Omental fat pad (tissue), 4 donors: ENCODE measurements at places on chromosomes 7 and 10. TPM values are rescaled to one million over a fixed set of nuclear protein-coding genes. Genes with fewer than 3 reads are reported as not detected.

DNA sequence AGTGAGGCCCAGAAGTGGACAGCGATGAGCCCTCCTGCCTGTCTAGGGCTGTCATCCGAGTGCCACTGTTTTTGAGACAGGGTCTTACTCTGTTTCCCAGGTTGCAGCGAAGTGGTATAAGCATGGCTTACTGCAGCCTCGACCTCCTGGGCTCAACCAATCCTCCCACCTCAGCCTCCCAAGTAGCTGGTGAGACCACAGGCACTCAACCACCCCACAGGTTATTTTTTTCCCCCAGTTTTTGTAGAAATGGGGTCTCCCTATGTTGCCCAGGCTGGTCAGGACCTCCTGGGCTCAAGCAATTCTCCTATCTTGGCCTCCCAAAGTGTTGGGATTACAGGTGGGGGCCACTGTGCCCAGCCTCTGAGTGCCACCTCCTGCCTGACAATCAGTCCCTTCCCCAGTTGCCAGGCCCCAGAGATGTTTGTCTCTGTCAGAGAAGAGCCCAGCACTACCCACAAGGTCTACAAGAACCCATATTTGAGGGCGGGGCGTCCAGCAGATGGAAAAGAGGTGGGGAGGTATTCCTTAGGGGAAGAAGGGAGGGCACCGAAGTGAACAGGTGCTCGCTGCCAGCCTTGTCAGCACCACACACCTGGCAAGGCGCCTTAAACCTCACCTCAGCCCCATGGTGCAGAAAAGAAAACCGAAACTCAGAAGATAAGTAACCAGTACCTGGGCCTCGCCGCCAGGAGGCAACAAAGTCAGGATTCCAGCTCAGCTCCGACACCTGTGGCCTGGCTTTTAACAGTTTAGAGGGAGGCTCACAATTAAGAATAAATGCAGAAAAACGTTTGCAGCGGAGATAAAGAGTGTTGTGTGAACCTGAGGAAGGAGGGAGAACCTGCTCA, 77.4 kb upstream of the ANLN start:
- DNase-seq = no peak

DNA sequence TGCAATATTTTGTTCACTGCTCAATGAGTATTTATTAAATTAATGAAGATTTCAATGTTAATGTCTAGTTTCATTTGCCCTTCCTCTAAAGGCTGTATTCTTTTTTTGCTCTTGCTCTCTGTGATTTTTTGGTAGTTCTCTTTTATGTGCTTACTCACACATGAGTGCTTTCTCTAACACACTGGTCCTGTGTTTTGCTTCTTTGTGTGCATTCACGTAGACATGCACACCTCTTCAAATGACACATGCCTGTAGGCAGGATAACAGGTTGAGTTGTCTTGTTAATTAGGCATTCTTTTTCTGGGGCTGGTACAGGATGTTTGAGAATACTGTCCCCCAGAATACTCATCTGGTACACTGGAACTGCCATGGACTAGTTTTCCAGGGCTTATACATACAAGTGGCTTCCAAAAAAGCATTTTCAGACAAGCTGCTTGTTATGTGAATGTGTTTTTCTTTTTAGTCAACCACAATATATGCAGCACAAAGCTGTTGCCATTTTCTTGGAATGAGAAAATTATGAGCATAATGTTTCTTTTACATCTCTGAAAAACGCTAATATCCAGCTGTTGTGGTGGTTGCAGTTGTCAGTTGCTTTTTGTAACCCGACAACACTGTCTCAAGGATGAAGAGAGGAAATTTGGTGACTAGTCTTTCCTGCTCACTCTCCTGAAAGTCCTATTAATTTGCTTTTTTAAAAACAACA, 416.4 kb downstream of the AUTS2 start:
- DNase-seq = no peak

DNA sequence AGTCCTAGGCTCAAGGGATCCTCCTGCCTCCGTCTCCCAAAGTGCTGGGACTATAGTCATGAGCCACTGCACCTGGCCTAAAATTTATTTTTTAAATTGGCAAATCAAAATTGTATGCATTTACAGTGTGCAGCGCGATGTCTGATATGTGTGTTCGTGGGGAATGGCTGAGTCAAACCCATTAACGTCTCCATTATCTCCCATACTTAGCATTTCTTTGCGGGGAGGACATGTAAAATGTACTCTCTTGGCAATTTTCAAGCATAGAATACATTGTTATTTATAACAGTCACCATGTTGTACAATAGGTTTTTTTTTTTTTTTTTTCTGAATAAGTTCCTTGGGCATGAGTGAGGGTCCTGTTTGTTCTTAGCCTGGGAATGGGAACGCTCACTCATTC, 3.8 kb downstream of the TMEM184A start:
- no peak for DNase-seq

The IFIT1B gene
- not detected for total RNA-seq

The PNLIPRP3 gene
- not detected for total RNA-seq
